ENCODE measurements at places on chromosomes 6 and 20.

- no peak for DNase-seq
These were observed 19.2 kb downstream of the AGPAT4 start for GRCh38 chr6:161254464-161255253.

DNA sequence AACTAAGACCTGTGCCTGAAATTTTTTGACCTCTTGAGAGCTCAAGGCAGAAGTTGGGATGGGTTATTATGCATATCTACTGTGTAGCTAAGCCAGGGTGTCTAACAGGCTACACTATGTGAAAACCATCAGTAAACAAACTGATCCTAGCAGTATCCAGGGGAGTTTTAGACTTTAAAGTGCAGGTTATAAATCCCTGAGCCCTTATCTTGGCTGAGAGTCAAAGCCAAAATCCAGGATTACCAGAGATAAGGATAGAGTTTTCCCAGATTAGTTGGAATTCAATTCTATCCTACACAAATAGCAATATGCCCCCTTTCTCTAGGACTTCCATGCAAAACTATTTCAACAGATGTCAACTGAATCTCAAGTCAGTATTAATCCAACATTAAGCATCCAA is 1229.7 kb downstream of the GRIK2 start:
- no peak for DNase-seq

DNA sequence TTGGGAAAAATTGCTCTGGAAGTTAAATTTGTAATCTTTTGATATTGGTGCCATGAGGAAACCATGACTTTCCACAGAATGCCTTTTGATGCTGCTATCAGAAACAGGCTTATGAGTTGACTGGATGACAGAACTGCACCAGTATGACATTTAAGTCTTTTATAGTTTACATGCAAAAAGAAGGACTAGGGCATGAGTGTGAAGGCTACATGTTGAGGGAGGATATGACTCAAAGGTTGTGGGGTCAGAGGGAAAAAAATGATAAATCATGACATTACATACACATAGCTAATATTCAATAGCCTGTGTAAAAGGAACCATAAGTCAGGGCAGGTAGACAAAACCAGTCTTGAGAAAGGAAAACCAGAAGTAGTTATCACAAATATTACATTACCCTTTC is 182.2 kb downstream of the COL12A1 start:
- no peak for DNase-seq

DNA sequence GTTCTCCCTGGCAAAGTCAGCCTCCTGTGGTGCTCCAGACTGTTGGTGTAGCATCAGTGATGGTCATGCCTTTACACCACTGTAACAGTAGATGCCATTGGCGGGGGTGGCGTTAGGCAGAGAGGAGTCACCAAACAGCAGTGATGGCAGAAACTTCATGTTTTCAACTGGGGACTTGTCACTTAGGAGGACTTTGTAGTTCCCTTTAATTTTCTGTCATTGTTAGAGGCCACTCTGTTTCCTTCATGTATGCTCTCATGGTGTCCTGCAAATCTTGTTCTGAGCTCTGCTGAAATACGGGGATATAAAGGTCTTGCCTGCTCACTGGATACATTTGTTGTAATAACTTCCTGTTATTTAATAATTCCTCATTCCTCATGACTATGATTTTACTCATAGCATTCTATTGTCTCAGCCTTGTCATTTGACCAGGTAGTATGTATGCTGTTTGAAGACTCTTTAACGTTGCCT is 4.6 kb downstream of the MAP3K4 start:
- no peak for DNase-seq

DNA sequence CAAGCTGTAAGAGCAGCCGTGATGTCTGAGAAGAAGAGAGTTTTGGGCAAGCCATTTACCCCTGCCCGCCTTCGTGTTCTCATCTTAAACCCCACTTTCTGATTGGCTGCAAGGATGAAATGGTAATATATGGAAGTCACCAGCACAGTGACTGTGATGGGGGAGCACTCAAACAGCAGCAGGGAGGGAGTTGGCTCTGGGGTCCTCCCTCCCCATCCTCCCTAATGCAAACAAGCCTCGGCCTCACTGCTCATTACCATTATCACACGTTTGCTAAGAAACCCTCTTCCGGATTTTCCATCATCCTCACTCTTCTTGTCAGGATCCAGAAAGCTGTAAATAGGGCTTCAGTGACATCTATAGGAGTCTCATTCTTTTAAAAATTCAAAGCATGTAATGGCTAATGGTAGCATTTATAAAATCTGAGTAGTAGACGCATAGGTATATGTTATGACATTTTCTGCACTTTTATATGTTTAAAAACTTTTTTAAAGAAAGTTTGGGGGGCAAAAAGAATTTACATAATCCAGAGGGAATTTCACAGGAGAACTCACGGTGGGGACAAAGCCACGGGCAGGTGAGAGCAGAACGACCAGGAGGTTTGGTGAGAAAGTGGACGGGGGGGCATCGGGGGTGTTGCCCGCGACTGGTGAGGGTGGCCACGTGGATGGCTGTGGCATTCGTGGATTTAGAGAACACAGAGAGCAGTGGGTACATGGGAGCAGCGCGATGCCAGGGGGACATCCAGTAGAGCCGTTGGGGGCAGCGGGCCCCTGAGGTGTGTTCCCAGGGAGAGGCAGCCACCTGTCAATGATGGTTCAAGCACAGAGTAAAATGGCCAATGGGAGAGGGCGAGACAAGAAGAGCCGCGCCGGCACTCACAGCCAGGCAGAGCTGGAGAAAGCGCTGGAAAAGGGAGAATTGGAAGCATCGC is 29.6 kb downstream of the SUMO4 start:
- no peak for DNase-seq

DNA sequence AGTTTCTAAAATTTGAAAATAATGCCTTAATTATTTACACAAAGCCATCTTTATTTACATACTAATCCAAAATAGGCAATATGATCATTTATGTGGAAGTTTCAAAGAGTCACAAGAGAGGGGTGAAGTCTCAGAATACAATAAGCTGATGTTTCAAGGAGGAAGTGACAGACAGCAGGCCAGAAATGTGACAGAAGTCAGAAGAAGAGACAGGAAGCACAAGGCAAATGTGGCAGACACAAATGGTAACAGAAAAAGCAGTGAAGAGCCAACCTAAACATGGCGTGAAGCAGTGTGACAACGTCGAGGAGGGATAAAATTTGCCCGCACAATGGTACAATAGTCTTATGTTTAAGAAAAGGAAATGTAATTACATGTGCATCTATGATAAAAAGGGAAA is 59.8 kb downstream of the SHPRH start:
- DNase-seq: no peak

DNA sequence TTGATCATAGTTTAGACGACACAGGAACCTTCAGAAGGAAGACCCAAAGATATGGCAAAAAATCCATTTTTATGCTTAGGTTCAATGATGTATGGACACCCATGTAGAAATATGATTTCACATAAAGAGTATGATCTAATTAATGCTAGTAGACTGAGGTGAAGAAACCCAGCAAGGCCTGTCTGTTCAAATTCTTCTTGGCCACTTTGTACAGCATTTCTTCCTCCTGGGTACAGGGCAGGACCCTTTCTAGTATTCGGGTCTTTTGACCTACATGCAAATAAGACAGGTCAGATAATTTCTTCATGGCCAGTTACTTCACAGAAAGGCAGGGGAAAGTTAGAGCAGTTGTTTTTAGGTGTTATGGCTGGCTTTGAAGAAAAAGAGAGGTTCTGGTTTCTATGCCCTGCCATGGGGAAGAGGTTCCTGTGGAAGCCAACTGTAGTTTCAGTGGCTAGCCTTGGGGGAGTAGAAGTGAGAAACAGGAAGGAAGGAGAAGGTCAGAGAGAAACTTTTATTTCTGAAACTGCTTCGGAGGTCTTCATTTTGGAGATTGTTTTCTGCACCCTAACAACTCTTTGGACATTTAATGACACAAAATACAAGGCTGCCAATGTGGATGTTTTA is 208.3 kb downstream of the PTPRK start:
- DNase-seq: no peak

DNA sequence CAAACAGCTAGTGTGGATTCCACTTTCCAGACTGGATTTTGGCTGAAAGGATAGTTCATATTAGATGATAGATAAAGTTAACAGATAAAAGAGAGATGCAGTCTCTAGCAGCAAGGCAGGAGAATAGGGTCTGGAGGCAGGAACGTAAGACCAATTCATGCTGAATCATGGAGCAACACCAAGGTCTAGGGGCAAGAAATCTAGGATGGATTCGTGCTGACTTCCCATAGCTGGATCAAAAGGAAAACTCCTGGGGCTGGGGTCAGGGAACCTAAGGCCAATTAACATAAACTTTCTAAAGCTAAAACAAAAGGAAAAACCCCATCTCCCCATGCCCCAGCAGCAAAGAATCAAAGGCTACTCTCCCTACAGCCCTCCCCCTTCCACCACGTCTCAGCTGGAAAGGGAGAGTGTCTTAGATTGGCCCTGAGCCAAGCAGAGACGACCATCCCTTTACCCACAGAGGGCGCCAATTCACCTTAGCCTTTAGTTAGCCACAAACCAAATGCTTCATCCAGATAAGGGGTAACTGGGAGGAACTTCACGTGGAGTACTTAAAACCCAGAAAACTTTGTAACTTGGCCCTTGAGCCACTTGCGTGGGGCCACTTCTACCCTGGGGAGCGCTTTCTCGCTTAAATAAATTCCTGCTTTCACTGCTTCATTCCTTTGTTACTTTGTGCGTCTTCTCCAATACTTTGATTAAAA is 7.6 kb downstream of the TREM1 start:
- peak; percentile 78 for DNase-seq

DNA sequence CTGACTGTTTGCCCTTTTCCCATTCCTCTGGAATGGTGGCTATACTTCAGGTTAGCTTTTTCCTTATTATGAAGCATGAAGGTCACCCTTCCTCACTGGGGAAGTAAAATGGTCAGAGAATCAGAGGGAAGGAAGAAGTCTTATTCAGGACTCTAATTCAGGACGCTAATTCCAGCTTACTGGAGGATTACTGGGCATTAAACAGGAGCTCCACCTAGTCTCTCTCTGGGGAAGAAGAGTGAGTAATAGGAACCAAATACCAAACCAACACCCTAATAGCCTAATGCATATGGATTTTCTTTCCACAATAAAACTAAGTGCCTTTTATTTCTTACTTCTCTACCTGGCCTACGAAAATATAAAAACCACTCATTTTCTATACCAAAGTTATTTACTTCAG is 10.1 kb downstream of the CRISP1 start:
- no peak for DNase-seq

GRCh38 chr6:75266716-75267291 is 17.8 kb downstream of the TMEM30A start:
- DNase-seq: peak; percentile 64

DNA sequence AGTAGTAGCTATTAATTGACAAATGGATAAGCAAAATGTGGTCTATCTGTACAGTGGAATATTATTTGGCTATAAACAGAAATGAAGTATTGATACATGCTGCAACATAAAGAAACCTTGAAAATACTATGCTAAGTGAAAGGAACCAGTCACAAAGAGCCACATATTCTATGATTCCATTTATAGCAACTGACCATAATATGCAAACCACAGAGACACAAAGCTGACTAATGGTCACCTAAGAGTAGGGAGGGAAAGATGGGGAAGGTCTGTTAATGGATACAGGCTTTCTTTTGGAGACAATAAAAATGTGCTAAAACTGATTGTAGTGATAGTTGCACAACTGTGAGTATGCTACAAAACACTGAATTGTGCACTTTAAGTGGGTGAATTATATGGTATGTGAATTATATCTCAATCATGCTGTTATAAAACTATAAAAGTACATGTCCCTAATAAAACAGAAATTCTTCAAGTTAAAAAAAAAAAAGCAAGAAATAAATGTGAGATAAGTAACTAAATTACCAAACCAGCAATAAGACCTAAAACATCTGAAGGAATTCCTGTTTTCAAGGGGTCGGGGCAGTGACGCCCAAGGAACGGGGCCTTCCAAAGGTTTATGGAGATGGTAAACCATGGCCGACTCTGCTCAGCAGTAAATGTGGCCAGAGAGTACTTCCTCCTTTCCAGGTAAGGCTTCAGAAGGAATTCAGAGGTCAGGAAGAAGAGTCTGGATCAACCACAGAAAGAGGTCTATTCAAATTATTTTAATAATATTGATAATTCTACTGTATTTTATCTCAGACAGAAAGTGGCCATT is 75.4 kb downstream of the ARHGAP18 start:
- no peak for DNase-seq

DNA sequence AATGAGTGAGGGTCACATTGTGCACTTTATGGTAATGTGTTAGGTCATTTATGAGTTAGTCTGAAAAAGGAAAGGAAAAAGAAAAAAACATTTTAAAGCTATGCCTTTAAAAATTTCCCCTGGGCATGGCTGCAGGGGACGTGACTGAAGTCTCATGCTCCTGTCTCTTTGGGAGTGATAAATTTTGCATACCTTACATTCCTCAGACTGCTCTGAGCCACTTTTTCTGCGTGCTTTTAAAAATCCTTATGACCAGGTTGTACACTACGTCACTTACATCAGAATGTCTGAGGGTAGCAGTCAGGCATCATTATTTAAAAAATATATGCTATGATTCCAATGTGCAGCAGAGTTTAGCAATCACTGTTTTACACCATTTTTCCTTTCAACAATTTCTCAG is 121.2 kb downstream of the RFPL4B start:
- no peak for DNase-seq

GRCh38 chr6:164370773-164371172 is 938.6 kb downstream of the C6orf118 start:
- DNase-seq: no peak

DNA sequence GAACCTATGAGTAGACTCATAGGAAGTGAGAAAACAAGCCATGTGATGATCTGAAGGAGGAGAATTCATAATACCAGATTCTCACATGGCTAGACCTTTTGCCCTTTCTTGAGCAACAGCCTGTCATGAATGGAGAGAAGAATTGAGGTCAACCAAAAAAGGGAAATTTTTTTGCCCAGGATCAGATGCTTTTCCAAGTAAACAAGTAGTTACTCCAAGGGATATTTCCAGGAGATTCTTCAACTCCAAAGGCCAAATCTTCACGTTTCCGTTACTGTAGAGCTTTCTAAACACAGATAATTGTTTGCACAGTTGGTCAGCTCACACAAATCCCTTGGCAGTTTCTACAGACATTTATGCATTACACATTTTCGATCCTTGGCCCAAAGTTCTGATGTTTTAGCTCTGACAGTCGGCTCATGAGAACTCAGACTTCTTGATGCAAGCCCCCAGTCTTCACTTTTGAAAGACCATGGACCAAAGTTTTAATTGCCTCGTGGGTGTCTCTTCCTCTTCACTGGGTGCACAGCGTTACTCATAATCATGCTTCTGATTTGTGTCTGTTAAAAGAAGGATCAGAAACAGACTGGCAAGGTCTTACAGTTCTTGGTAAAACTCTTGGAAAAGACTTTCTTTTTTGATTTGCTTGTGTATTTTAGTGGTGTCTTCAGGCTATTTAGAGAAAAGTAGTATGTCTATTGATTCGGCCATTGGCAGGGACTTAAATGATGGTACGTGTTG is 115.0 kb downstream of the TSHZ2 start:
- DNase-seq: no peak

DNA sequence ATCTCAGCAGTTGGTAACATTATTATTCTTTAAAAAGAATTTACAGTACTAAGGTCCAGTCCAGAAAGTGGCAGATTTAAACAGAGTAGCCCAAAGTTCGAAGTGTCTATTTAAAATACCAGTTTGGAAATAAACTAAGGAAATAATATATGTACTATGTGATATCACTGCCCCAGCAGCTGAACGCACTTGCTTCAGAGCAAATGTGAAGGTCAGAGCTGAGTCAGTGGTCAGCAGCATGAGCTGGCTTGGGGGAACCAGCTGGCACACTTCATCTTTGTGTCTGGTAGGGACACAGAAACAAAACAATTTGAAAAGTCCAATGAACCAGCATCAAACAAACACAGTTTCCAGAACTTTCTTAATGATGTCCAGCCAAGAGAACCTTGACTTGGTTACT is 15.4 kb downstream of the TMEM14B start:
- DNase-seq: no peak

Data from CD4-positive, alpha-beta T cell treated with Interleukin-17A for 1 hour (primary cell).